ENCODE measurements at places on chromosomes 11 and 22.

GRCh38 chr11:132278801-132279574 lies 908.6 kb downstream of the NTM start:
- DNase-seq: no peak

DNA sequence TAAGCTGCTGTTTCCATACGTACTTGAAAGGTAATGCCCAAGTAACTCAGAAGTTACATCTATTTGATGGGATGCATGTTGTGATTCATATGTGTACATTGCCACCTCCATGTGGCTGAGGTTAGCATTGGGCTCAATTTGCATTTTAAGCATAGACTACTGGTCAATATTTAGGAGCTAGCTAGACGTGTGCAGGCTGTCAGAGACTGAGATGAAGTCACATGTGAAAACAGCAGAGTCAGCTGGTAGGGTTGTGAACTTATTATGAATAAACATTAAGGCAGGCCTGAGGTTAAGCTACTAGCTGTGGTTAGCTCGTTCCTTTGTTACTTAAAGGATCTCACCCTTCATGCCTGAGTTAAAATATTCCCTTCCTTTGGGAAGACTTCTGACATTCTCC lies 114.5 kb upstream of the MTNR1B start:
- DNase-seq: no peak

DNA sequence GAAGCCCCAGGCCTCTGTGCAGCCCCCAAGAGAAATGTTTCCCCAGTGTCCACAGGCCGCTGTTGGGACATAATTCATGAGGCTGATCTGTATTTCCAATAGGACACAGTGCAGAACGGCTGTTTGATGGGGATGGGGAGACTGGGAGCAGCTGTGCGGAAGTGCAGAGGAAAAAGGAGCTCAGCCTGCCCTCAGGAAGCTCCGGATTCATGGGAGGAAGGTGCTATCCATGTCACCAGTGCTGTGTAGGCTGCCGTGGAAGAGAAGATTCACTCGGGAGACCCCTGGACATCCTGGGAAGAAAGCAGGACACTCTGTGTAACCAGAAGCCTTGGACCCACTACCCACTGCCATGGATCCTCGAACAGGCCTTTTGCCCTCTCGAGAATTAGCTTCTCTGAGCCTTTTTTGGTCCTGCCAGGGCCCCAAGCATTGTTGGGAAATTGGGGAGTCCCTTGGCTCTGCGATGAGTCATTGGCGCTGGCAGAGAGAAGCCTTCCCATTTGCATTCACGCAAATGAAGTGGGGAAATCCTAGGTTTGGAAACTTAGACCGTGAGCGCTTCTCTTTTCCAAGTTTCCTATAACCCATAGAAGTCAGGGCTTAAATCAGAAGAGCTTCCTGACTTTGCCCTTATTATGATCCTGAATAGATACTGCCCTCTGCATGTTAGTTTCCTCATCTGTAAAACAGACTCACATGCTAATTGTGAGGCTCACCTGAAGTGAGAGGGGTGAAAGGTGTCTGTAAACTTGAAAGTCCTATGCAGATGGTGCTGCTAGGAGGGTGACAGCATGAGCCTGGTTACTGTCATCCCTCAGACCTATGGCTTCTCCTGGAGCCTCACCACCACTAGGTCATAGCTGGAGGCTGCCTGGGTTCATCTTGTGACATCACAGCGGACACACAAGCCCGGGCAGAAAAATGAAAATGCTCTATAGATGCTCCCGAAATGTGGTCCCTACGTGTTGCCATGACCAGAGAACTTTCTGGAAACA lies 229.2 kb upstream of the B3GAT1 start:
- peak; percentile 28 for DNase-seq

GRCh38 chr22:49983148-49984042 lies 22.8 kb downstream of the PIM3 start:
- peak; percentile 53 for DNase-seq

- DNase-seq: no peak
Observed at GRCh38 chr11:70669871-70670675, 271.7 kb downstream of the CTTN start.

- DNase-seq: no peak
Observed at GRCh38 chr11:103709371-103709770, 327.1 kb upstream of the DDI1 start.

DNA sequence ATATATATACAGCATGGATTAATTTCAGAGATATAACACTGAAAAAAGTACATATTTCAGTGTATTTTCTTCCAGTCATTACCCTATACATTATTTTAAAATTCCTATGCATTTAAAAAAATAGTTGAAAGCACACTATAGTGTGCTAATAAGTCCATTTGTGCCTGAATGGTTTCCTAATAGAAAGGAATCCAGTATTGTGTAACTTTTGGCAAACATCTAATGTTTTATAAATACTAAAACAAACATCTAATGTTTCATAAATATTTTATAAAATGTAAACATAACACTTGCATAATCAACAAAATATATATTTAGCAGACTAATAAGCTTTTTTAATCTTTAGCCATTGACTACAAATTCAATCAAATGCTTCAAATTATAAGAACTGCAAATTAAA lies 126.6 kb upstream of the FIBIN start:
- DNase-seq: no peak

DNA sequence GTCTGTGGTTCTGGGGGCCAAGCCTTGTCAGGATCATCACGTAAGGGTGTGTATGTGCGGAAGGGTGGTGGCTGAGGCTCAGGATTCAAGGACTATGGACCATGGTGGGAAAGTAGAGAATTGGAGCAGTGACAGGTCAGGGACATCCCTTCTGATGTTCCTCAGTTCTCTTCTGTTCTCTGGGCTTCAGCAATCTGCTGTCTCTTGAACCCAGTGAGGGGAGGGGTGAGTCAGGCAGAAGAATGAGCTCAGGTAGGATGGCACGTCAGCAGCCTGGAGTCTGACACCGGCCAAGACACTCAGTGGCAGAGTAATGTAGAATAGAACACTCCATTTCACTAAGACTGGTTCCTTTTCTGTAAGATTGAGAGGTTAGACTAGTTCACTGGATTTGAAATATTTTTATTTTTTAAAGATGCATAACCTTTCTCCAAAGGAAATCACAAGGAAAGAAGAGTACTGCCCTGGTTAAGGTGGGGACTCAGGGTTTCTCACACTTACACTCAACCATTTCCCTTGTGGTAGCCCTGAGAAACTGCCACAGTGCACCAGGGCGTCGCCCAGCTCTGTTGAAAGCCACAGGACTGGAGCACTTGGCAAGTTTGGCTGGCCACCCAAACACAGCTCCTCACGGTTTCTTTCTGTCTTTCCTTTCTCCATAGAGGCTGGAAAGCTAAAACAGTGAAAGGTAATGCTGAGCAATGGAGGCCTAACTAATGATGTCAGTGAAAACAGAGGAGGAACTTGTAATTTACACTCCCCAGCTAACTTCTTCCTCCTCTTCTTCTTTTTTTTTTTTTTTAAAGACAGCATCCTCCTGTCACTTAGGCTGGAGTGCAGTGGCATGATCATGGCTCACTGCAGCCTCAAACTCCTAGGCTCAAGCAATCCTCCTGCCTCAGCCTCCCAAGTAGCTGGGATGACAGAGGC lies 23.1 kb upstream of the MICAL2 start:
- DNase-seq: no peak

- no peak for DNase-seq
Observed at GRCh38 chr11:97332271-97332670, 942.5 kb downstream of the JRKL start.

DNA sequence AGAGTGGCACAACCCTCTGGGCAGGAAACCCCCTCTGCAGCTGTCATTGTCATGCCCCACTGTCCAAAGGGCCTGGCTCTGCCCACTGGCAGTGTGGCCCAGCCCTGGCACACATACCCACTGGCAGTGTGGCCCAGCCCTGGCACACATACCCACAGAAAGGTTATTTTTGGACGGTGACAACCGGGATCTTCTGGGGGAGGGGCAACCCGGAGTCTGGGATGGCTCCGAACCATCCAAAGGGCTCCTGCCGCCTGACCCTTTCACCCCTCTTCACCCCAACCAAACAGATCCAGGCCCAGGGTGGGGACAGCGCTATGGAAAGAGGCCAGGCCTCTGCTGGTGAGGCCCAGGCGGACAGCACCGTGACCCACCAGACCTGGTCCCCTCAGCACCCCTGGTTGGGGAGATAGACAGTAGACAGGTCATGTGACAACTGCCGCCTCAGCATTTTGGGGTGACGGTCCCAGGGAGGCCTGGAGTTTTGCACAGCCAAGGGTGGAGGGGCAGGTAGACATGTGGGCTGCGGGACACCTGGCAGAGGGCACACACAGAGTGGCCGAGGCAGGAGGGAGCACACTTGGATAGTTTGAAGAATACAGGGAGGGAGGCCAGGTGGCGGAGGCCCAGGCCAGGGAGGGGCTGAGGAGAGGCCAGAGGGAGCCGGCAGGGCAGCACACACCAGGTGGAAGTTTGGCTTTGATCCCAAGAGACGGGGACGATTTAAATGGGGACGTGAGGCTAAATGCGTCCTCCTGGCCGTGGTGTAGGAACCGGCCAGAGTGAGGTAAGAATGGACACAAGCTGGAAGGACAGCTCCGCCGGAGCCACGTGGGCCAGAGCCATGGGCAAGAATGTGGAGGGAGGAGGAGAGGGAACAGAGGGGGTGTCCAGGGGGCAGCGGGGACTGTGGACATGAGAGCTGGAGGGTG lies 2.9 kb downstream of the MAPK12 start:
- DNase-seq: no peak

GRCh38 chr22:30841273-30841672 lies 127.3 kb downstream of the MORC2 start:
- no peak for DNase-seq

- DNase-seq: no peak
Observed at GRCh38 chr22:22002526-22003055, 20.0 kb upstream of the TOP3B start.

DNA sequence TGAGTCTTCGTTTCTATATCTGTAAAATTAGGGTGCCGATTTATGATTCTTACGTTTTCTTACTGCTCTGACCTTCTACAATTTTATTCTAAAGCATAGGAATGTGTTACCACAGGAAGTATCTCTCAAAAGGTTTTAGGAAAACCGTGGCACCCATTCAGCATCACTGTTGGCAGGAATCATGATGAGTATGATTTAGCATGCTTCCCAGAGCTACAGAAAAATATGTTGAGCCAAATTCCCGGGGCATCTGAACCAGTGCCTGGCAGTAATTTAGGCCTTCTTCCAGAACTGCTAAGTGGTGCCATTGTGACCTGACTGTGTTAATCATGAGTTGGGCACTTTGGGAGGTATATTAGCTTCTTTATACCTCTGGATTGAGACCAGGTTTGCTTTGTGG lies 605.0 kb upstream of the RAG2 start:
- DNase-seq: no peak

Measured in ascending aorta (tissue), 2 donors.